Activated CD4-positive, CD25-positive, alpha-beta regulatory T cell treated with anti-CD3 and anti-CD28 coated beads, Interleukin-2, amount 50 U/mL, for 24 hours (primary cell): ENCODE measurements at places on chromosomes 13 and 19.

DNA sequence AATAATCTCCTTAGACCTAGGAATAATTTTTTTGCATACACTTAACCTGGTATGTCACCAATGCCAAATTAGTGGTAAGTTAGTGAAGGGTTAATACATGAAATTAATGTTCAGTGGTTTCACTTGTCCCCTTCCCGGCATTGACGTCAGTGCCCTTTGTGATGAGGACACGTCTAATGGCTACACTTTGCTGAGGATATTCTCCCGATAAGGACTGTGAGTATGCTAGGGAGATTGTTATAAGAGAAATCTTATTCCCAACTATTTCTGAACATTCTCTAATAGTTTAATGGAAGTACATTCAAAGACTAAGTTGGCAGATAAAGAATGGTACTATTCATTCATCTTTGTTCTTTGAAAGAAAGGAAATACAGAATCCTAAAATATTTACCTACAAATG is 102.4 kb downstream of the TNFRSF19 start:
- no peak for ATAC-seq

GRCh38 chr13:19172647-19173030 is 9.0 kb downstream of the TUBA3C start:
- ATAC-seq: no peak

DNA sequence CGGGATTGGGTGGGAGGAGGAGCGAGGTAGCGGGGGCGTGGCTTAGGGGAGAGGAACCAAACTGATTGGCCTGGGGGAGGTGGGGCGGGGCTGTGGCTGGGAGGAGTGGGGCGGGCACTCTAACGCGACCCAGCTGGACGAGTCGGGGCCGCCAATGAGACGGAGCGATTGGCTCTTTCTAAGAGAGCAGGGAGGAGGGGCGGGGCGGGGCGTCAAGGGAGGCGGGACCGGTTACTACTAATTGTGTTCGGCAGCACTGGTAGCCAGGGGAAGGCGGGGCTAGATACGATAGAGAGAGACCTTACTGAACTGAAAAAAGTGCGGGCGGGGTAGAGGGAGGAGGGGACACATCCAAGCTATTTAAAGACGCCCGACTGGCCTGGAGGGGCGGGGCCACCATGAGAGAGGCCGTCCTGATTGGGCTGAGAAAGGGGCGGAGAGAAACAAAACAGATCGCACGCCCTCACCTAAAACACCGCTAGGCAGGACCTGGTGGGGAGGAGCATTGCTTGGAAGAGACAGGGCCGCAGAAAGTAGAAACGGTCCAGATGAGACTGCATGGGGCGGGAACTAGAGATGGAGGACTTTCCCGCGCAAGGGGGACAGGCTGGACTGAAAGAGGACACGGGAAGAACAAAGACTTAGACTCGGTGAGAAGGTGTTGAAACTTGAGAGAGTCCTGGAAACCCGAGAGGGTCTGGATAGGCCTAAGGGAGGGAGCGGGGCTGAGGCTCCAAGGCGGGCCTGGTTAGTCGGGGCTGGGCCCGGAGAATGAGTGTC is at the start of gene KCNC3:
Gene KCNC3, minus strand, starts transcription at position 232 of the 780 bp plus-strand sequence. CDS start 295 bp downstream, outside the sequence.
- ATAC-seq: peak; percentile 75

- no peak for ATAC-seq
These were observed 551.0 kb upstream of the NBEA start for GRCh38 chr13:34391076-34391475.

- ATAC-seq: no peak
These were observed 52.0 kb downstream of the KLF5 start for GRCh38 chr13:73110814-73111213.

- no peak for ATAC-seq
These were observed 1.7 kb downstream of the LRP3 start for GRCh38 chr19:33195645-33196347.
